ENCODE measurements at places on chromosomes 1 and 21.
A peak's percentile ranks its signal among the peaks of the same experiment; 100 is the strongest.

- no peak for DNase-seq
Observed at GRCh38 chr1:20153000-20153418, 13.9 kb downstream of the PLA2G2F start.

- no peak for DNase-seq
Observed at GRCh38 chr1:212504171-212504803, 71.6 kb downstream of the NENF start.

DNA sequence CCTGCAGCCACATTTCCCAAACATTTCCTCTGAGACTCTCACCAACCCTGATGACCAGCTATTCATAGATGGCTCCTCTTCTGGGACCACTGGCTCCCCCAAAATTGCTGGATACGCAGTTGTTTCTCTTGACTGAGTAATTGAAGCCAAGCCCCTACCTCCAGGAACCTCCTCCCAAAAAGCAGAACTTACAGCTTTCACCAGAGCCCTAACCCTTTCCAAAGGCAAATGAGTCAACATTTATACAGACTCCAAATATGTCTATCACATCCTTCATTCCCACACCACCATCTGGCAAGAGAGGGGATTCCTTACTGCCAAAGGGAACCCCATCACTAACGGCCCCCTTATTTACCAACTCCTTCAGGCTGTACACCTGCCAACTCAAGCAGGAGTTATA is 20.3 kb upstream of the CA6 start:
- DNase-seq: peak; percentile 42

DNA sequence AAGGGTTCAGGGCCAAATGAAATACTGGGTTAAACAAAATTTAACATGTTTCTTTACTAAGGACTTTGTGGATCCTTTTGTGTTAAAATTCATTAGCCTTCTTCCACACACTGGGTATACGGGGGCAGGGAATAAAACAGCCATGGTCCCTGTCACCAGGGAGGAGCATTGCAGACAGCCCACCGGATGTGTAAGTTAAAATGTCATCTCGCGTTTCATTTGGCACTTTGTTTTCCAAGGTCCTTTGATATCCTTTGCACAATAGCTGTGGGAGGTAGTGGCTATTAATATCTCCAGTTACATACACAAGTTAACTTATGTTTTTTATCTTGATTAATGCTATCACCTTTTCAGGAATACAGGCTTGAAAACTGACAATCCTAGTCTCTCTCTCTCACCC is 172.7 kb downstream of the BARHL2 start:
- peak; percentile 55 for DNase-seq

DNA sequence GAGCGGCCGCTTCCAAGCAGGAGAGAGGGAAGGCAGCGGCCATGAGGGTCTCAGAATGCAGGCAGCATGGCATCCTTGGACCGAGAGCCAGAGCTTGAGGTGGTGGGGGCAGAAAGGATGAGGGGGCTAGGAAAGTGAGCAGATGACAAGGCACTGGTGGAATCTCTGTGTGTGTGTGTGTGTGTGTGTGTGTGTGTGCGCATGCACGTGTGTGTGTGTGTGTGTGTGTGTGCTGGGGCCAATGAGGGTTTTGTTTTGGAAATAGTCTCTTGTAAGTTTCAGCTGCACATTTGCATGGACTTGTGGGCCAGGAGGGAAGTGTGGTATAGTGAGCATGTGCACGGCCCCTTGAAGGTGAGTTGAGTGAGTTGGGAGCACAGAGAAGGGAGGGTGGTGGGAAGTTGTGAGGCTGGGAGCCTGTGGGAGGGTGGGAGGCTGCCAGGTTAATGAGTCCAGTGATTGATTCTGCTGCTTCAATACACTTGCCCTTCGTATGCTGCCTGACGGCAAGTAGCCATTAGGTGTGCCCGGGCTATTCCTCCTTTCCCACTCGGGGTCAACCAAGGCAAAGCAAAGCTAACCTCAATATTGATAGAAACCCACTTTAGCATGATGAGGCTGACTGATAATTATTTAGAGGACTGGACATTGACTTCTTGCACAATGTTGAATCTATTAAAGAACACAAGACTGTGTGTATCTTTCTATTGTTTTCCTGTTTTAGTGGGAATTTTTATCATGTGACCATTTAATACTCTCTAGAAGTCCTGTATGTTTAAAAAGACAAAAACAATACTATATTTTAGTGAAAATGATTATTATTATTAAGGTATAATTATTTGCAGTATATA is 80.3 kb downstream of the PROX1 start:
- no peak for DNase-seq

- DNase-seq: no peak
Observed at GRCh38 chr1:66012106-66012784, 219.6 kb downstream of the PDE4B start.

- DNase-seq: no peak
Observed at GRCh38 chr21:24897883-24898282, 709.4 kb downstream of the MRPL39 start.

DNA sequence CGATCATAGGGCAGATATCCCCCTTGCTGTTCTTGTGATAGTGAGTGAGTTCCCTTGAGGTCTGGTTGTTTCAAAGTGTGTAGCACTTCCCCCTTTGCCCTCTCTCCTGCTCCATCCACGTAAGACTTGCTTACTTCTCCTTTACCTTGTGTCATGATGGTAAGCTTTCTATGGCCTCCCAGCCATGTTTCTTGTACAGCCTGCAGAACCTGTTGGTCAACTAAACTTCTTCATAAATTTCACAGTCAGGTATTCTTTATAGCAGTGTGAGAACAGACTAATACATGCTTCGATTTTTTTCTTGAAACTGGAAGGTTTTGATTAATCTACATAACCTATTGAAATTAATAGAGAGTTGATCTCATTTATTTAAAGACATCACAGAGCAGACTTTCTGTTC is 302.5 kb upstream of the PBX1 start:
- no peak for DNase-seq

GRCh38 chr1:224434691-224435317 is at the start of gene WDR26:
TSS of gene WDR26 (minus strand) at chr1:224434797.
- DNase-seq: peak; percentile 74

DNA sequence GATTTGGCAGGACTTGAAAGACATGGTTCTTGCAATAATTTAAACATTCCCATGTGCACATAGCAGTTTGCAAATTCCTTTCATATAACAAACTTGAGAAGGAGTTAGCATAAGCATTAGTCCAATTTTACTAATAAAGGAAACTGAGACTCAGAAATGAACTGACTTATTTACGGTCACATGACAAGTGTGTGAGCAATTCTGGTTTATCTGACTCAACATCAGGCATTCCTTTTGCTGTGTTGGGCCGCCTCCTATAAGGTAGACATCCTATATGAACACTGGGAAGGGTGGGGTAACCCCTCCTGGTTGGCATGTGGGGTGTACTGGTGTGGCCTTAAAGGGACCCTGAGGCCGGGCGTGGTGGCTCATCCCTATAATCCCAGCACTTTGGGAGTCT is 8.5 kb upstream of the CPT2 start:
- no peak for DNase-seq

DNA sequence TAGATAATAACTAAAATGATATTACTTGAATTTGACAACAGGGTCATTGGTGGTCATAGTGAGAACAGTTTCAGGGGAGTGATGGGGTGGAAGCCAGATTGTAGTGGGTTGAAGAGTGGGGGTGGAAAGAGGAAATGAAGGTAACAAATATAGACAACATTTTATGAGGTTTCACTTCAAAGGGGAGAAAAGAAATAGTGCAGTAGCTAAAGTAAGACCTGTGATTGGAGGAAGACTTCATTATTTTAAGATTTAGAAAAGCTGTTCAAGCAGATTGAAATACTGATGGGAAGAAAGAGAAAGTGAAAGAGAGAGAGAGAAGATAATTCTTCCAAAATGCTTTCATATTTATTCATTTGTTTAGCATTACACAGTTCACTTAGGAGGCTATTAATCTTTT is 52.0 kb upstream of the KCNA3 start:
- no peak for DNase-seq
